PC-3 (cell line): ENCODE measurements at places on chromosomes 1 and 21. TPM values are rescaled to one million over a fixed set of nuclear protein-coding genes. Genes with fewer than 3 reads are reported as not detected.

Gene S100A7
- total RNA-seq = not detected in 2 replicates

Gene EPS8L3
- not detected in 2 replicates for total RNA-seq

Gene RUSC1
- total RNA-seq = 80.3 and 85.1 TPM in 2 replicates

Gene NRAS
- total RNA-seq = 12.6 and 15.1 TPM in 2 replicates

GRCh38 chr1:209485167-209485566 is 98.3 kb upstream of the CAMK1G start:
- DNase-seq = peak; percentile 44

DNA sequence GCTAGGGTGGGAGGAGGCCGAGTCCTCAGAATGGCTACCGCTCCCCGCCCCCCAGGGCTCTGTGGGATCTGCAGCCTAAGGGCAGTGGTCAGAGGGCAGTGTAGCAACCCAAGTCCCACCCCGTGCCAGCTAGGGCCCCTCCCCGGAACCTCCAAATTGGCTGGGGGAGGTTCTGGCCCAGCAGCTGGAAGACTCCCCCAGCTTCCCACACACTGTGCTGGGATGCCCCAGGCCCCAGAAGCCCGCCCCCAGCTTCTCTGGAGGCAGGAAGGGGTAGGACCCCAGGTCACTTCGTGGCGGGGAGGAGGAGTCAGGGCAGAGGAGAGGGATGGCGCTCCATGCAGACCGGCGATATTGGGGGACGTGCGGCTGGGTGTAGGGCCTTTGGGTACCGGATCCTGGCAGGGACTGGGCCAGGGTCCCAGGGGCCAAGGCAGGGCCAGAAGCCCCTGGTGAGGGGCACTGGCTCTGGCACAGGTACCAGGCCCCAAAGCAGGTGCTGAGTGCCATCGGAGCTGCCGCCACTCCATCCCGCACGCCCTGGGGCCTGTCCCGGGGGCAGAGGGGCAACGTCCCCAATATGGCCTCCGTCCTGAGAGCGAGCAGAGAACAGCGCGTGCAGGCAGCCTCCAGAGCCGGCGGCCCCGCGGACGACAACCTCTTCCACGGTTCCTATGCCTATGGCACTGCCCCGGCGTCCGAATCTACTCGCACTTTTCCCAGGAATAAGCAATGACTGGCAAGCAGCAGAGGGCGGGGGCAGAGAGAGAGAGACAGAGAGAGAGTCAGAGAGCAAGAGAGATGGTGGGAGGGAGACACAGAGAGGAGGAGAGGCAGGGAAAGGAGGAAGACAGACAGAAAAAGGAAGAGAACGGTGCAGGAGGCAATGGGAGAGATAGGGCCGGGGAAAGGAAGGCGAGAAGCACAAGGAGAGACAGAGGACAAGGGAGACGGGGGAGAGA is 65.7 kb downstream of the RAP1GAP start:
- DNase-seq = no peak

GRCh38 chr1:229070168-229070567 is 200.7 kb upstream of the RAB4A start:
- peak; percentile 94 for DNase-seq

DNA sequence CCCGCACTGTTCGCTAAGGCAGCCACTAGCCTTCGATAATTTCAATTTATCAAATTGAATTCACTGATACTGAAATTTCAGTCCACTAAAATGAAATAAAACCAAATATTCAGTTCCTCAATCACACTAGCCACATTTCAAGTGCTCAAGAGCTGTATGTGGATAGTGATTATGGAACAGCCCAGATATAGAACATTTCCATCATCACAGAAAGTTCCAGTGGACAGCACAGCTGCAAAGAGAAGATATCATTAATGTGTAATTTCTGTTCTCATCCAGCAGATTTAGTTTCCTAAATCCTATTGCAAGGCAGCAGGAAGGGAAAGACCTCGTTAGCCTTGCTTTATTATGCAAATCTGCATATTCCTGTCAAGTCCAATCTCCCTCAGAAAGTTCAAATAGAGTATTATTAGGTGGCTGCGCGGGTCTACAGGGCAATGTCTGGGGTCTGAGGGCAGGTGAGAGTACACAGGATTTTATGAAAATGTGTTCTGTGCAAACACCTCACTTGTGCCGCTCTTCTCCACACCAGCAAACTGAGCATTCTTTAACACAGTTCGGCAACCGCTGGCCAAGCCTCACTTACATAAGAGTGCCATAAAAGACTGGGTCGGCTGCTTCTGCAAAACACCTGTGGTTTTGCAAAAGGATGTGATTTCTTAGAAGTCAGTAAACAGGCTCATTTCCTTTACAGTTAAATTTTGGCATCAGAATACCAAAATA is 22.4 kb downstream of the CAPZB start:
- DNase-seq = no peak
